ENCODE measurements at places on chromosomes 12 and 14.

GRCh38 chr12:16350682-16351081, 3.2 kb downstream of the MGST1 start:
- DNase-seq: no peak

- DNase-seq: no peak
These were observed 30.8 kb downstream of the NCKAP5L start for GRCh38 chr12:49797449-49797776.

DNA sequence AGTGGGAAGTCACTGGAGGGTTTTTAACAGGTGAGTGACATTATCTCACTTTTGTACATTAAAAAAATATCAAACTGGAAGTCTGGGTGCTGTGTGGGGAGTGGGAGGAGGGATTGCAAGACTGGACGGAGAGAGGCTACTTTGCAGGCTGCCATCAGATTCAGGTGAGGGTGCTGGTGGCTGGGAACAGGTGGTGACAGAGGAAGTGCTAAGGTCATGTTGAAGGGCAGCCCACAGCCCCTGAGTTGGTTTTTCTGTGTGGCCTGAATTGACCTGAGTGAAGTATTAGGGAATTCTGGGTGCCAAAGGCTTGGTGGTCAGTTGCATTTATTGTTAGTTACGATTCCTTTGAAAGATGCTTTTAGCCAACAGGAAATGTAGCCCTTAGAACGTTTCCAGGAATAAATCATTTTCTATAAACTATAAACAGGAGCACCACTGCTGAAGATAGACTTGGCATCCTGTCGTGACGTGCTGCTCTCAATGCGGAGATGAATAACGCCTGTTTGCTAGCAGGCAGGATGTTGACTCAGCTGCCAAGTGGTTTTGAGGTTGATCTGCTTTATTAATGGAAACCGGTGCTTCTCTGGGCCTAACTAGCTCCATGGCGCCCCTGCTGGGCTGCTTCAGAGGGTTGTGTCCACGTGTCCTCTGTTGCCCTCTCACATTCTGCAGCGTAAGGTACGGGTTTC, 707.5 kb upstream of the TMEM132C start:
- DNase-seq: no peak

GRCh38 chr14:67814821-67815220, 1.6 kb downstream of the ZFYVE26 start:
- DNase-seq: no peak

- DNase-seq: no peak
These were observed 33.6 kb upstream of the TMEM179 start for GRCh38 chr14:104638190-104638589.

GRCh38 chr12:53171725-53172329, 8.7 kb upstream of the ZNF740 start:
- DNase-seq: no peak

DNA sequence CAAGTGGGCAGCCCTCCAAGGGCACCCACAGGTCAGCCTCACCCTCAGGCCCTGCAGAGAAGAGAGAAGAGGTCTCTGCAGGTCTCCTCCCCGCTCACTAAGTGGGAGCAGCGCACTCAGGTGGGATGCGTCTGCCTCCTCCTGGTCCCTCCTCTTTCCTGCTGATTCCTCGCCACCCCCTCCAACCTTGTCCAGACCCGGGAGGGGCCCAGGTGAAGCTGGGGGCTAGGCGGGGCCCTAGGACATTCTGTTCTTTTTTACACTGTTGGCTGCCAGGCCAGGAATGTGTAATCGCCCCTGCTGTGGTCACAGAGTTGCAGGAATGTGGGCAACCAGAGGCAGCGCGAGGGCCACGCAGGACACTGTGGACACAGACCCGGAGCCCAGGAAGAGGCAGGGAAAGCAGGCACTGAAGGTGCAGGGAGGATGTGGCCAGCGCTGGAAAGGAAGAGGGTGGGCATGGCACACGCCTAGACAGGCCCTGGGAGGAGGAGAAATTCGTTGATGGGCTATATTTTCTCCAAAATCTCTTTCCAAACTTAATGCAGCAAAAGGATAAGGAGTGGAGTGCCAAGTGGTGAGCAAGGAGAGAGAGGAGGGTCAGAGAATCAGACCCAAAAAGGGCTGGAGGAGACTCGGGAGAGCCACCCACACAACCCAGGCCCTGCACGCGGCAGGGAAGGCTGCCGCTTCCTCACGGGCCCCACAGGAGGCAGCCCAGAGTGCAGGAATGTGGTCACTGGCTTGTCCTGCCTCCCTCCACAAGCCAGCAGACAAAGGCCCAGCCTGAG, 911 bp upstream of the SCNN1A start:
- no peak for DNase-seq

- no peak for DNase-seq
These were observed 59.6 kb downstream of the ZFP36L1 start for GRCh38 chr14:68733086-68733914.

DNA sequence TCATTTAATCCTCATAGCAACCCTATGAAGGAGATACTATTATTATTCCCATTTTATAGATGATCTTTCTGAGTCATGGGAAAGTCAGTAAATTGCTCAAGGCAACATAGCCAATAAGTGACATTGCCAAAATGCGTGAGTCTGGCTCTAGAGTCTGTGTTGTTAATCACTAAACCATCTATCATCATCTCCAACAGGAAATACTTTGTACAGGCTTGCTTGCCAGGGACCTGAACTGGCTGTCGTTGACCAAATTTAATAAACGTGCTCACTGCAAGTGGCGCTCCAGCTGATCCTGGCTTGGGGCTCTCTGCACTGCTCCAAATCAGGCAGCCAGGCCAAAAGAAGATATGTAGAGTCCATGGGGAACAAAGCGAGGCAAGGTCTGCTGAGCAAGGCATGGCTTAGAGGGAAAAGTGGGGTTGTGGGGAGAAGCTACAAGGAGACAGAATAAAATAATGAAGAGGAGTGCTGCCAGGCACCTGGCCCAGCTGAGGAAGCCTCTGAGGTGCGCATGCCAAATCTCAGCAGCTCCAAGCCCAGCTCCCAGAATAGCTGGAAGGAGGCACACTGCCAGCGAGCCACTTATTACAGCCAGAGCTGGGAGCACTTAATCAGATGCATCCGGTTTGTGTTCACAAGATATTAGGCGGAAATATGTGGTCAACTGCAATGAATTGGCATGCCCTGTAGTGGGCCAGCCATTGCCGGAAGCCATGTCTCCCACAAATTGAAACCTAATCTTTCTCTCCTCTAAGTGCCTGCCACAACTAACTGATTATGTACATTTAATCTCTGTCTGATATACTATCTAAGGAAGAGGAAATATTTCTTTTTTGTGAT, 43.3 kb upstream of the PTPRO start:
- no peak for DNase-seq

DNA sequence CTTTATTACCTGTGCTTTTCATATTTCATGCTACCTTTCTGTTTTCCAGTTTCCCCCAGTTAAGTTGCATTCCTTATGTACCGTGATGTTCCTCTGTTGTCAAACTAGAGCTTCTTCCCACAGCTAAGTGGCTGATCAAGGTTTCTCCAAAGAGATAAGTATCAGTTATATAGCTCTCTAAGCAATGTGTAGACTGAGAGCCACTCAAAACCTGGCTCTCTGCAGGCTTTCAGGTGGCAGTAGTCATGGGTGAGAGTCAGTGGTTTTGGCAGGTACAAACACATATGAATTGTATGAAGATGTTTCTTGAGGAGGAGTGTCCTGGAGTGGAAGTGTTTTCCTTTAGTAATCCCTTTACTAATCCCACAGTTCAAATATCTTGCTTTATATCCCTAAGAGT, 28.4 kb downstream of the TXNRD1 start:
- no peak for DNase-seq

DNA sequence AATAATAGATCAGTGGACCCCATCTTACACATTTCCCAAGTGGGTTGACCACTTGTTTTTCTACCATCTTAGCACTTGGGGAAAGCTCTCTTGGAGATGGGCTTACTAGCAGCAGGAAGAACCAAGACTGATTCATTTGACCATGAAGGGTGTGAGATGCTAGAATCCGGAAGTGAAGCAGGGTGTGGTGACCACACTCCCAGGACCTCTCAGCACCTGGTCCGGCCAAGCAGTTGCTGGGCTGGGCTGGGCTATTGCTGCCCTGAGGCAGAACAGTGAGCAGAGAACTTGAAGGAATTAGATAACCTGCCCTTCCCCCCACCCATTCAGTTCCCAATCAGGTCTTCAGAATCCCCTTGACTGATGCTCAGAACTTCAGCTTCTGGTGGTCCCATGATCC, 24.4 kb downstream of the ADCY6 start:
- DNase-seq: no peak

GRCh38 chr12:119340578-119340977, 6.0 kb downstream of the CCDC60 start:
- no peak for DNase-seq

DNA sequence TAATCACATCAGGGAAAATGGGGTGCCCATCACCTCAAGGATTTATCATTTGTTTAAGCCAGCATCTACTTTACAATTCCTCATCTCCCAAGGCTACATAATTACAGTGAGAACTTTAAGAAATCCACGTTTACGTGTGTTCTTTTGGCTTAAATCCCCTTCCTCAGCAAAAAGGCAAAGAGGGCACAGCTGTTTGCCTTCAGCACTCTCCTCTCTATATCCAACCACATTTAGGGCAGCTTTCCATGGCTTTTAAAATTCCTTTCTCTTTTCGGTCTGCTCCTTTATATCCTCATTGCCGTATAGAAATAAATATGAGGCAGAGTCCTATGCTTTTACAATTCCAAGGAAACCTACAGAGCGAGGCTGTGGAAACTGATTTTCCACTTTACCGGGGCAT, 175.9 kb downstream of the EMP1 start:
- DNase-seq: no peak

DNA sequence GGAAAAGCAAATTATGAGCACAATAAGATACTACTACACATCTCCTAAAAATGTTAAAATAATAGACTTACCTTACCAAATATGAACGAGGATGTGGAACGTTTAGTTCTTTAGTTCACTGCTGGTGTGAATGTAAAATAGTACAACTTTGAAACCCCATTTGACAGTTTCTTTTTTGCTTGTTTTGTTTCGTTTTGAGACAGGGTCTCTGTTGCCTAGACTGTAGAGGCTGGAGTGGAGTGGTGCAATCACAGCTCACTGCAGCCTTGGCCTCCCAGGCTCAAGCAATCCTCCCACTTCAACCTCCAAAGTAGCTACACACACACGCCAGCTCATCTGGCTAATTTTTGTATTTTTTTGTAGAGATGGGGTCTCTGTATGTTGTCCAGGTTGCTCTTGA, 136.4 kb upstream of the FAR2 start:
- no peak for DNase-seq

- DNase-seq: peak; percentile 62
These were observed 19.0 kb downstream of the IFNG start for GRCh38 chr12:68140556-68140955.

- no peak for DNase-seq
These were observed 26.8 kb upstream of the IRF2BPL start for GRCh38 chr14:77055306-77055705.

- DNase-seq: no peak
These were observed 30.6 kb downstream of the KLC1 start for GRCh38 chr14:103659631-103660030.

DNA sequence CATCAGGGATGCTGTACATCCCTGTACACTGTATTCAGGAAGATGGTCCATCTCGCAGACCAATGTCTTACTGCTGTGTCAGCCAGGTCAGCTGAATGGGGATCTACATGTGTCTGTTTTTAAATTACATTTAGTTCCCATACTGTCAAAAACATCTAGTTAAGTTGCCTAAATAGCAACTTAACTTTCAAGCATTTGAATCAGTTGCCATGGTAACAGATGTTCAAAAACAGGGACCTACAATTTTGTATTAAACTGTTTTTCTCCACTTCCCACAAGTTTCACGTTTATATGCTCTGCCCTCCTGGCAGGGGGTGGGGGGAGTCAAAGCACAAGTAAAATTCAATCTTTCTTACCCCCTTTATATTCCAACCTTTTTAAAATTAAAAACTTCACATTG, 38.3 kb downstream of the C12orf42 start:
- no peak for DNase-seq

DNA sequence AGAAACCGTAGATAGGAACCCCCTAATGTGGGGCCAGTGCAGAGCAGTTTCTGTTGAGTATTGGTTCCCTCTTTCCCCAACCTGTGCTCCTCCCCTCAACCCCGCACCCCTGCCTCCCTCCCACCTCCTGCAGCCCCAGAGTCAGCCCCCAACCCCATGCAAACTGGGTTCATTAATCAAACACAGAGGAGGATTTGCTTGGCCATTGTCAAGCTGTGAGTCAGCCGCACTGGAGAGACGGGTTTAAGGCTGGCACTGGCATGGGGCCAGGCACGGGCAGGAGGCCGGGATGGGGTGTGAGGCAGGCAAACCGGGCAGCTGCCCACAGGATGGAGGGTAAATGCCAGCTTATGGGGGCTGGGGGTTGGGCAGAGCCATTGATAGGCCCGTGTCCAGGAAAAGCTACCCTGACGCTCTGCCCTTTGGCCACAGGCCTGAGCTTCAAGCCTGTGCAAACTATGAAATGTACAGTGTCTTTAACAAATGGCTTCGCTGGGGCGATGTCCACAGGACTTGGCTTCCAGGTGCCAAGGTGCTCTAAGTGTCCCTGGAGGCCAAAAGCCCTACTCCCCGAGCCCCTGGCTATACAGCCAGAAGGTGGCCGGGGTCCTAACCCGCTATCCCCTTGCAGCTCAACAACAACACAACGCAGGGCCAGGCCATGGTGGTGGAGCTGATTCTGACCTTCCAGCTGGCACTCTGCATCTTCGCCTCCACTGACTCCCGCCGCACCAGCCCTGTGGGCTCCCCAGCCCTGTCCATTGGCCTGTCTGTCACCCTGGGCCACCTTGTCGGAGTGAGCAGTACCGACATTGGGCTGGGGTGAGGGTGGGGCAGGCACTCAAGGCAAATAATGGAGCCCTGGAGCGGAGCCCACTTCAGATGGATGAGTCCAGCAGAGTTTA, 1.4 kb downstream of the AQP5 start:
- DNase-seq: no peak

- DNase-seq: no peak
These were observed 41.2 kb downstream of the TMEM116 start for GRCh38 chr12:111971800-111972199.

DNA sequence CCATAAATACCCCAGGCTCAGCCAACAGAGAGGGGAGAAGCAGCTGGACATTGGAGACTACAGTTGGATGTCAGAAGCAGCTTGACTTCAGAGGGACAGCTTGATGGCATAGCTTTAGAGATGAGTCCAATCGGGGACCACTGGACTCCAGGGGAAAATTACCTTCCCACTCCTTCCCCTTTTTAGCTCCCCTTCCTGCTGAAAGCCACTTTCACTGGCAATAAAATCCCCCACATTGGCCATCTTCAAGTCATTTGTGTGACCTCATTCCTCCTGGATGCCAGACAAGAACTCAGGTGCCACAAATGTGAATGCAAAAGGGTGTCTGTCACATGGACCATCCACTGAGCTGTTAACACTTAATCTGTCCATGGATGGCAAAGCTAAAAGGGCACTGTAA, 184.2 kb downstream of the CHST11 start:
- no peak for DNase-seq

- DNase-seq: no peak
These were observed 60.8 kb downstream of the R3HDM2 start for GRCh38 chr12:57370072-57370471.

- DNase-seq: no peak
These were observed 249.9 kb downstream of the SLC15A4 start for GRCh38 chr12:128573907-128574306.

Measured in NCI-H1694 (cell line).